ENCODE measurements at places on chromosomes 2 and 18.

DNA sequence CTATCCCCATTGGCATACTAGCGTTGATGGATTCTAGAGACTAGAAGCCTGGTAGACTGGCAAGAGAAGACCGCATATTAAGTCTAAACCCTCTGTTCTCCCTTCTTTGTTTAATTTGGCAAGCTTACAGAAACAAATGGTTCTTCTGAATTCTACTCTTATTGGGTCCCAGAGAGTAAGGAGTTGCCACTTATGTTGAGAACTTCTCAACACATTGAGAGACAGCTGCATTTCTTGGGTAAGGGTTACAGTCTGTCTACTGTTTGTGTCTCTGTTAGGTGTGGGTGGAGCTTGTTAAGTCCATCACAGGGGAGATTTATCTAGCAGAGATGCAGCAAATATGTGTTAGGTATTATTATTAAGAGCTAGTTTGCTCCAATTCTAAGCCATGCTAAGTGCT is 435.8 kb upstream of the MEIS1 start:
- no peak for DNase-seq

DNA sequence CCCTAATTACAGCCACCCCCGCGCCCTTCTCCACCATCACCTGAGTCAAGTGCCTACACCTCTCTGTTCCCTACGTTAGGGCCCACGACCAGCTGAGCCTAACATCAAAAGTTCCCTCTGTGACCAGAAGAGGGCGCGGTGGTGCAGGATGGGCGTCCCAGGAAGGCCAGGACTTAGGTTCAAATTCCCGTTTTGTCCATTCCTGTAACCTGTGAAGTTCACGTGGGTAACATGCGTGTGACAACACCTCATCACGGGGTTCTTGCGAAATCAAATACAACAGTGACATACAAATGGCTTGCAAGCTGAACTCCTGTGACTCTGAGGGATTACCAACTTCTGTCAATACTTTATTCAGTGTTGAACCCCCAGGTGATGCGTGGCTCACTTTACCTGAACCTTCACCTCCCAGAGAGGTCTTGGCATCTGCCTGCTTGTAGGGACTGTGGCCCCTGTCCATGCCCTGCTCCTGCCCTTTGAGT is 207.9 kb downstream of the ARL4C start:
- DNase-seq = no peak

GRCh38 chr2:181984060-181984459 is 1.6 kb upstream of the PPP1R1C start:
- DNase-seq = no peak

DNA sequence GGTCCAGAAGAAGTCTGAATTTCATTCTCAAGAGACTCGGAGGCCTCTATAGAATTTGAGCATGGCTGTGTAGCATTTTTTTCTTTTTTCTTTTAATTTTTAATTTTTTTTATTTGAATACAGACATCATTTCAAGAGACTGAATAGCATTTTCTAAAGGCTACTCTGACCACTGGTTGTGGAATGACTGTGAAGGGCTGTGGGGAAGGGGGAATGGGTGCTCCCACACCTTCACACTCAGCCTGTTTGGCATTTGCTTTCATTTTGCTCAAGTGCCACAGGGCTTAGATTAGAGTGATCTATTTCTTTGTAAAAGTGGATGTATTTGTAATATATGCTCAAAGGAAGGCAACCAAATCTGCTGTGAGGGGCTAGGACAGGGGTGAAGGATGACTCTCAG is 142.0 kb upstream of the SPOPL start:
- DNase-seq = no peak

DNA sequence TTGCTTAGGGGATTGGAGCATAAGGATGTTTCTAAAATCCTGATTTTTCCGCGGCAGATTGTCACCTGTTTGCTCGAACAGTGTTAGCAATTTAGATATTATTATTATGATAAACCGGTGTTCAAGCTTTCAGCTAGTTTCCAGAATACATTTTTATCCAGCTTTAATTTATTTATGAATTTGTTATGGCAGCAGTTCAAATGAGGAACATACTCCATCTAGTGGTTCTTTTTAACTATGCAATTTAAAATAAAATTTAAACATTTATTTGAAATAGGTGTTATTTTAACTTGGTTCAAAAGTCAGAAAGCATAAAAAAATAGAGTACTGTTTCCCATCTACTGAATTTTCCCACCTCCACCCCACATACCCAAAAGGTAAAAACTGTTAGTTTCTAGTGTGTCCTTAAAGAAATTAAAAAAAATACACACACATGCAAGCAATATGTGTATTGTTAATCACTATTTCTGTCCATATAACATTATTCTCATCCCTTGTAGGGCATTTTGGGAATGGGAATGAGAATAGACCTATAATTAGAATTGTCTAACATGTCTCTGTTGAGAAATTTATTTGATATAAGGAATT is 23.2 kb downstream of the ACOXL start:
- no peak for DNase-seq

GRCh38 chr2:234420408-234420807 is 76.5 kb downstream of the ARL4C start:
- no peak for DNase-seq

- no peak for DNase-seq
These were observed 136.2 kb downstream of the MTX2 start for GRCh38 chr2:176405477-176405876.

DNA sequence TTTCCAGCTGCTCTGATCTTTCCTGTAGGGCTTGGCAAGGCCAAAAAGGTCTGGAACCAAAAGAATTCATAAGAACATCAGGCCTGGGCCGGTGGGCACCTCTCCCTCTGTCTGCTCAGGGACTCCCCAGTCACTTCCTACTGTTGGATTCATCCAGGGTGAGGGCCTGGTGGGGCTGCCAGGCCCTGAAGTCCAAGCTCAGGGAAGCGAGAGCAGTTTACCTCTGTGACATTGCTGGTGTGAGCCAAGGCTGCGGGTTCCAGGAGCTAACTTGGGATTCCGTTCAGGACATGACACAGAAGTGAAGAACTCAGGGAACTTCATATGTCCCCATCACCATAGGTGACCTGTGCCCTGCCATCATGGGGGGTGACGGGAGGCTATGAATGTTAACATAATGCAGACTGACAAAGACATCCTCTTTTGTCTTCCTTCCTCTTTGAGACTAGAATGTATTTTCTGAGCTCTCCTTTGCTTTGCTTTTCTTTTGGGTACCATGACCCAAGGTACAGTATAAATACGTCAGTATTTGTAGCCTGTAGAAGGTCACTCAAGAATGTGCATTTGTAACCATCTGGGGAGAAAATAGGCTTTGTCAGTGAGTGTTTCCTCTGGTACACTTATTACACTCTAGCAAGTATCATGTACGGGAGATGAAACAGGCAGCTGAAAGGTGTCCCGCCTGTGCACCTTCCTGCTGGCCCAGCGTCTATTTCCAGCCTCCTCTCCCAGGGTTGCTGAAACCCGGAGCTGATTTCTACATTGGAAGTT is 130.5 kb upstream of the SLC1A4 start:
- DNase-seq = no peak

- DNase-seq = no peak
These were observed 152.9 kb upstream of the PGAP1 start for GRCh38 chr2:197079414-197079813.

DNA sequence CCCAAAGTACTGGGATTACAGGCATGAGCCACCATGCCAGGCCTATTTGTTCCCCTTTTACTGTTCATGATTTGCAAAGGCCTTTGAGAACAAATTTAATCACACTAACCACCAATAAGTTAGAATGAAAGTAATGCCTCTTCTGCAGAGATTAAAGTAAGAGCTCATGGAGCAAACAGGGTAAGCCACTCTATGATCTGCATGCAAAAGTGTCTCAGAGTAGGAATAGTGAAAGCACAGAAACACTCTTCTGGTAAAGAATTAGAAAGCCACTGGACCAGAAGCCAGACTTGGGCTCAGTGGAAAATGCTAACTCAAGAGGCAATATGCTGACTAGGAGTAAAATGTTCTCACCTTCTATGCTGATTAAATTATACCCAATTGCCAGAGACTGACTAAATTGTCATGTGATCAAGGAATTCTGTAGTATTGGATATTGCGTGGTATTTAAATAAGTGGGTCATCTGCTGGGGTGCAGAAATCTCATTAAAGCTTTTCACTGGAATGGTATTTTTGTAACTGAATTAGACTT is 235.3 kb upstream of the ERBB4 start:
- DNase-seq = no peak

DNA sequence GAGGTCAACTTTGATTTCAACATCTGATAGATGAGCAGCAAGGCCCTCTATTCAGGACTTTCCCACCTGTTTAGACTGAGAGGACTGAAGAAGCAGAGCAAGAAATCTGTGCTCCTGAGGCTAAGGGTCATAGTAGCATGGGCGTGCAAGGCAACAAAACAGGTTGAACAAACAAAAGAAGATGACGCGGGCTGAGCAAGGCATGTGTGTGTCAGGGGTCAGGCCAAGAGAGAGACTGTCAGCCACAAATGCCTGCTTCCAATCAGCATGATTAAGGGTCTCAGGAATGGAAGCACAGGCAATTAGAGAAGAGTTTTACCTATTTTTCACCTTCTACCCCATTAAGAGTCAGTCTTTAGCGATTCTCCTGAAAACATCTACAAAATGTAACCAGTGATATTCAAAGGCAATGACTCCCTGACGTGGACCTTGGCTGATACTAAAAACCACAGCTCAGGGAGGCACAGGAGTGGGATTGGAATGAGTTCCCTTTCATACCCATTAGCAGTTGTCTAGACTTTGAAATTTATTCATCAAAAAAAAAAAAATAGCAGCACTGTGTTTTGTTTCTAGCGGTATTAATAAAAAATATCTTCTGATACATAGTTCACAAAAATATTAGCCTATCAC is 81.9 kb downstream of the DYNAP start:
- DNase-seq = peak; percentile 13

DNA sequence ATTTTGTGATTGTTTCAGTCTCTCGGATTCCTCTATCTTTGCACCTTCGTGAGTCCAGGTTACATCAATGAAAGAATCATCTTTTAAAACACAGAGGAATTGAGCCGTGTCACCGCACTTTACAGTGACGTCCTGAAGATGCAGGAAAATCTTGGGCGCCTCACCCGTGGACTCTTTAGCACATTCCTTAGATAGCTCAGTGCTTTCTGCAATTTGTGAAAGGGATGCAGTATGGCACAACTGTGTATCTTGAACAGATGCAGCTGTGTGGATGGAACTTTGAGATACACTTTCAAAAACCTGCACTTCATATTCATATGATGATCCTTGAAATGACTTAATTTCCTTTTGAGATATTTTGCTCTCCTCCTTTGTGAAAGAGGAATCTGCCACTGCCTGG is 50.9 kb downstream of the TTN start:
- no peak for DNase-seq

DNA sequence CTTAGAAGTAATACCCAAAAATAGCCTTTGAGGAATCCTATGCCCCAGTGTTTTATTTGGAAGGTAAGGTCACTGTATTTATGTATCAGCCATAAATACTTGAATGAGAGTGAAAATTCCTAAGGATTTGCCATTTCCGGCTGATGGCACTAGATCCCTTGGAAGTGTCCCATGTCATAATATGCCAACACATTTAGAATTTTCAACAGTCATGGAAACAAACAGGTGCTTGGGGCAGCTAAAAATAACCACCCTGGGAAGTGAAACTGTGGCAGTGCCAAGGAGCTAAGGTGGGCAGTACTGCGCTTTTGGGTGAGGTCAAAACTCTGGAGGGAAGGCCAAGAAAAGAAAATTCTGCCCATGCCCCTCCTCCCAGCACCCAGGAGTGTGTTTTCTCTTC is 80.2 kb downstream of the TCF7L1 start:
- no peak for DNase-seq

GRCh38 chr2:56008661-56009431 is 85.3 kb upstream of the EFEMP1 start:
- DNase-seq = peak; percentile 82

All from HT1080 (cell line).